ENCODE measurements at places on chromosomes 2 and 18.

- DNase-seq = no peak
Measured at GRCh38 chr18:8802017-8802672, 96.8 kb downstream of the MTCL1 start.

DNA sequence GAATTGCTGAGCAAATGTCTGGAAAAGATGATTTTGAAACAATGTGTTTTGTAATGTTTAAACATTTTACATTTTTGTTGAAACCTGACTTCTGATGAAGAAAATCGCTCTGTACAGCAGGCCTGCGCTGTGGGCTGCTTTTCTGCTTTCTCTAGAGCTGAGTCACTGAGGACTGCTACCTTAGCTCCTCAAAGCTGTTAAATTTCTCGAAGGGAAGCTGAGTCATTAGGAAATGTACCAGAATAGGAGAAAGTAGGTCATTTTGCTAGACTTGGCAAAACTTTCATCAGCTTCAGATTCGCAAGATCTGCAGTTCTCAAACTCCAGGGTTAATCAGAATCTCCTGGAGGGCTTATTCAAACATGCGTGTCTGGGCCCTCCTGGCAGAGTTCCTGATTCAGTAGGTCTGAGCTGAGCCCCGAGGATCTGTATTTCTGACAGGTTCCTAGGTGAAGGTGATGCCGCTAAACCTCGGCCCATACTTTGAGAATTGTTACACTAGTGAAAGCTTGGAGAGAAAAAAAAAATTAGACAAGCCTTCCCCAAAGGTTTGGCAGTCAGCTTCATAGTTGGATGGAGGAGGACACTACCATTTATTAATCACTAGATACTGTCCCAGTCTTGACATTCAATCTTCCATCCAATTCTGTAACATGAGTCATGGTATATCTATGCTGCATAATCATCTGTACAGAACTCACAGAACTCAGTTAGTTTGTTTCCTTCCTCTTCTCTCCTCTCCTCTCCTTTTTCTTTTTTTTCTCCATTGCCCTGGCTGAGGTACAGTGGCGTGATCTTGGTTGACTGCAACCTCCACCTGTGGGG is 297.6 kb downstream of the PARD3B start:
- DNase-seq = peak; percentile 6

DNA sequence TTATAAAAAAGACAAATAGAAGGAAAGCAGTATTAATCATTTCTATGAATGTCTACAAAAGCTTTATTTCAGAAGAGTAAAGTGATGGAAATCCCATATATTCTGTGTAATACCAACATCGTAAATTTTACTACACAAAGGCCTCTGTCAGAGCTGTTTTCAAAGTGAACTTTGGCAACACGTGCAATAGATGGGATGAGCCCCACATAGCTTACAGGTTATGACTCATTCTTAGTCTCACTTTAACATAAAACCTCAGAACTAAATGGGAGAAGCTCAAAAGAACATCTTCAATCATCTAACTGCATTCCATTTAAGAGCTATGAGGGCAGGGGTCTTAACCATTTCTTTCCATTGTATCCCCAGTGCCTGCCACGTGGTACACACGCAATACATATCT is 11.5 kb downstream of the VPS4B start:
- no peak for DNase-seq

- no peak for DNase-seq
Measured at GRCh38 chr2:42182654-42183308, 13.6 kb downstream of the EML4 start.

- no peak for DNase-seq
Measured at GRCh38 chr2:31138037-31138962, at the start of gene GALNT14. TSS of gene GALNT14 (minus strand) at chr2:31138440. CDS start at chr2:31138086, 354 bp downstream.

DNA sequence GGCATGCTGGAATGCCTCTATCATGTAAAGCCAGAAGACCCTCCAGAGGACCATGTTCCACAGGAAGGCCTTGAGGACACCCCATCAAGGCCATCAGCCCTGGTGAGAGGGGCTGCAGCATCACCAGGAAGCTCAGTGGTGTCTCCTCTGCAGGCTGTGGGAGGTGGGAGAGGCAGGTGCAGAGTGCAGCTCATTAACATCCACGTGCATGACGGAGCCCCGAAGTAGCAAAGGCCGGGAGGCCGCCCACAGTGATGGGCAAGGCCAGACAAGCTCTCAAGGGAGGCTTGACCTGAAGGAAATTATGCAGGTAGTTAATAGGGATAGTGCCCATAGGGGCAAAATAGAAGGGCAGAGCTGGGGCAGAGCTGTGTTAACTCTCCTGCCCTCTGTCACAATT is 30.3 kb upstream of the SMCHD1 start:
- DNase-seq = no peak

GRCh38 chr2:197838579-197838978 is 34.2 kb downstream of the PLCL1 start:
- no peak for DNase-seq

GRCh38 chr2:181677912-181678586 is 2.3 kb downstream of the NEUROD1 start:
- DNase-seq = no peak

DNA sequence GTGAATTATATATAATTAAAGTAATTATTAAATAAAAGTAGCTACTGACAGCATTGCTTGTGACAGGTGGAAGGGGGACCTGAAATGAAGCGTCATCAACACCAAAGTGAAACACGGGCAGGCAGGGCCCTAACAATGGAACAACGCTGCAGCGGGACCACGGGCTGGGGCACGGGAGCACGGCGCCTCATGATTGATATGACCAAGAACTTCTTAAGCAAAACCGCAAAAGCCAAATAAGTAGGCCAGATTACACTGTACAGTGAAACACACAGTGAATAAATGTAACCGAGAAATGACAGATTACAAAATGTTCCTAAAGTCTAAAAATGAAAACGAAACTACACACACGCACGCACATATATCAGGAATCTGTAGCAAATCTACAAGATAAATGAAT is 81.4 kb downstream of the SNTG2 start:
- peak; percentile 40 for DNase-seq

DNA sequence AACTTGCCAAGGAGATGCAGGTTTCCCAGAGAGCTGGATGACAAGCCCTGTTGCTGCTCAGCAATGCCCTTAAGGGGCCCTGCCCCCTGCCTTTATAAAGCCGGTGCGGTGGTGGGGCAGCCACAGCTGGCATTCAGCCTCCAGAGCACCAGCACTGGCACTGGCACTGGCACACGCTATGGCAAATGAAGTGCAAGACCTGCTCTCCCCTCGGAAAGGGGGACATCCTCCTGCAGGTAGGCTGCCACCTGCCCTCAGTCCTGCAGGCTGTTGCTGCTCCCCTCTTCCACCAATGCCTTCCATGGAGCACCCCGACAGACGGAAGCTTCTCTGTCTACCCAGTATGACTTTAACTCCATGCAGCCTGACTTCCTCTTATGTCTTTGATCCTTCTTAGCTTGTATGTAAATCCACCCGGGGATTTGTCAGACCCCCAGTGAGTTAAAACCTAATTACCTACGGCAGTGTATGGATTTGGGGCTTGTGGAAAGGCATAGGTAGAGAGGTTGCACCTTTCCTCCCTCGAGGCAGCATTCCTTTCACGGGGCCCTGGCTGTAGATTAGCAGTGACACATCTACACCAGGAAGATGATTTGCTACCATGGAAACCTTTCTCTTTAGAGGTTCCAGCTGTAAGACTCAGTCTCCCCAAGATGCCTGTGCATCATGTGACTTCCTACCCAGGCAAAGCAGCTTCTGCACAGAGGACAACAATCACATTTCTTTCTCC is at the start of gene DAPL1:
TSS of gene DAPL1 (plus strand) at position 123 of the 730 bp plus-strand sequence. CDS start at position 179, 56 bp downstream.
- no peak for DNase-seq
